ENCODE measurements at places on chromosomes 11 and 22. TPM values are rescaled to one million over a fixed set of nuclear protein-coding genes. Genes with fewer than 3 reads are reported as not detected.

Gene PARVG
- not detected for total RNA-seq

DNA sequence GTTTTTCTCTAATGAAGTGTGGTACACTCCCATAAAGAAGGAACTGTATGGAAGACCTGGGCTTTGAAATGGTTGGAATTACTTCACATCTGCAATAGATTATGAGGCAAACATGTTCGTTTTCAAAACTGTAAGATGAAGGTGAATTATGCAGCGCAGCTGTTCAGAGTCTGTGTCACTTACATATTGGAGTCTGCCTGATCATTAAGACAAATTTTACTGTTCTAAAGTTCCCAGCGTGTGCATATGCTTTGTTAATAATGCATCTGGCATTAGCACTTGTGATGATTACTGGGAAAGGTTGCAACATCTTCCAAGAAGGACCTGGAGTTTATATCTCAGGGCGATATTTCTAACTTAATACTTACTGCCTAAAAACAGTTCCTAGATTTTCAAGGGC lies 255.2 kb upstream of the ZC3H12C start:
- H3K4me1 ChIP-seq = no peaks in the 10 kb centered on the region
- H3K4me3 ChIP-seq = no peak overlapping the region
- no peaks in the 10 kb centered on the region for H3K36me3 ChIP-seq
- DNase-seq = no peak
- no peak overlapping the region for H3K27ac ChIP-seq
- peaks cover 1% of the 10 kb centered on the region for H3K27me3 ChIP-seq

DNA sequence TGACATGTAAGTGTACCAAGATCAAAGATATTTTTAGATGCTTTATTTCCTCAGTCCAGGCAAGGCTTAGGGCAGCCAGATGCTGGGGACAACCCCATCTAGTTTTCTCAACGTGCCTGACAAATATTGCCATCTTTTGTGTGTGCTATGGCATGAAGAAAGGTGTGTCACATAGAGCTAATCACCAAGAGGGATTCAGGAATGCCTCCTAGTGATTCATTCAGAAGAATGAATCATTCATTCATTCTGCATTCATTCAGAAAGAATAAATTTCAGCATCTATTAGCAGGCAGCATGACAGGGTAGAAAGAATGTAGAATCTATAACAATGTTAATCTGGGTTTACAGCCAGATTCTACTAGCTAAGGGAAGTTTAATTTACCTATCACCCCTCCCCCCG lies 75.4 kb upstream of the LRRC4C start:
- no peaks in the 10 kb centered on the region for H3K4me1 ChIP-seq
- no peaks in the 10 kb centered on the region for H3K36me3 ChIP-seq
- H3K27ac ChIP-seq = no peak overlapping the region
- no peak overlapping the region for H3K4me3 ChIP-seq
- DNase-seq = no peak

DNA sequence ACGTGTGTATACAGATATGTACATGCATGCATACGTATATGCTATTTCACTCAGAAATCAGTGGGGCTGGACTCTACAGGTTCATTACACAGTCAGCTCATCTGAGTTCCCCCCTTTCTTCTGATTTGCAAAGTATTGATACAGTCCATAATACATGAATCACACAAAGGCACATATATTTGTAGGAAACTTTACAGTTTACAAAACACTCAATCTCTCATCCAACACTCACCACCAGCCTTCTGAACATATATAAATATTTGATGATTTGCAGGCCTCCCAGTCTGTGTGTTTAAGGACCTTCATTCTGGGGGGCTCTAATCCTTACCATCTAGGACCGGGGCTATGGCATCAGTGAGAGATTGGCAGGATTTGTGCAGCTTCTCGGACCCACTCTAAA lies 293.8 kb downstream of the TENM4 start:
- DNase-seq = no peak
- H3K27me3 ChIP-seq = no peaks in the 10 kb centered on the region
- no peak overlapping the region for H3K4me3 ChIP-seq
- no peaks in the 10 kb centered on the region for H3K36me3 ChIP-seq

DNA sequence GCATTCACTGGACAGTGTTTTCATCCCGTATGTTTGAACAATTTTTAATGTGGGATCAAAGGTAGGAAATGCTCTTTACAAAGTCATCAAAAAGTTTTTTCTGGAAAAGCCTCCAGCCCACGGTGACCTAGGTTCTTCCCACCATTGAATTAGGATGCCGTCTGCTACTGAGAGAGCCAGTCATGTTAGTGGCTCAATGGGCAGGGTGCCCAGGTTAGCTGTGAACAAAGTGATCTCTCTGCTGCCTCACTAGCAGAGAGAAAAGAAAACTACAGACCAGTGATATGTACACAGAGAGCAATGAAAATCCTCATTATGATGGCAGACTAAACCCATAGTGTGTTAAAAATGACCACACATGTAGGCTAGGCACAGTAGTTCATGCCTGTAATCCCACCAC lies 32.4 kb downstream of the KCNQ1 start:
- no peaks in the 10 kb centered on the region for H3K4me1 ChIP-seq
- no peaks in the 10 kb centered on the region for H3K27me3 ChIP-seq
- no peak overlapping the region for H3K27ac ChIP-seq
- H3K4me3 ChIP-seq = no peak overlapping the region
- peaks cover 26% of the 10 kb centered on the region for H3K36me3 ChIP-seq

- H3K27me3 ChIP-seq = peaks cover 20% of the 10 kb centered on the region
- no peak overlapping the region for H3K27ac ChIP-seq
- H3K4me3 ChIP-seq = no peak overlapping the region
- peaks cover 53% of the 10 kb centered on the region for H3K4me1 ChIP-seq
Measured at GRCh38 chr11:76789443-76789719, 6.2 kb downstream of the TSKU start.

Gene FAM83F
- total RNA-seq = 1.1 TPM

DNA sequence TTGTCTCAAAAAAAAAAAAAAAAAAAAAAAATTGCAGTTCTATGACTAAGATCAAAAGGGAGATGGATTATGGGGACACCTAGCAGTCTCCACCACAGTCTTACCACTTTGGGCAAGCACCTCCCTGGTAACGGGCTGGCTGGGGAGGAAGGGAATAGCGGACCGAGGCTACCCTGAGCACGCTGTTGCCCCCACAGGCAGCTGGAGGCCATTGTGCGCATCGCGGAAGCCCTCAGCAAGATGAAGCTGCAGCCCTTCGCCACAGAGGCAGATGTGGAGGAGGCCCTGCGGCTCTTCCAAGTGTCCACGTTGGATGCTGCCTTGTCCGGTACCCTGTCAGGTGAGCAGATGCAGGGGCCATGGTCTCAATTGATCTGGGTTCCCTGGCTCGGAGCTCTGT lies 21.2 kb downstream of the MCM5 start:
- no peak for DNase-seq
- no peak overlapping the region for H3K4me3 ChIP-seq
- H3K36me3 ChIP-seq = no peaks in the 10 kb centered on the region
- H3K27me3 ChIP-seq = no peaks in the 10 kb centered on the region
- H3K27ac ChIP-seq = no peak overlapping the region
- H3K4me1 ChIP-seq = no peaks in the 10 kb centered on the region

- no peaks in the 10 kb centered on the region for H3K36me3 ChIP-seq
- peaks cover 21% of the 10 kb centered on the region for H3K4me1 ChIP-seq
- H3K4me3 ChIP-seq = no peak overlapping the region
- H3K27me3 ChIP-seq = peaks cover 6% of the 10 kb centered on the region
- no peak for DNase-seq
Measured at GRCh38 chr11:57124917-57125316, 56.8 kb upstream of the LRRC55 start.

Gene PHF21B
- total RNA-seq = 113 TPM

Gene SLC6A5
- total RNA-seq = 0.05 TPM

Gene CASP4
- total RNA-seq = not detected
